ENCODE measurements at places on chromosomes 12 and 14.

DNA sequence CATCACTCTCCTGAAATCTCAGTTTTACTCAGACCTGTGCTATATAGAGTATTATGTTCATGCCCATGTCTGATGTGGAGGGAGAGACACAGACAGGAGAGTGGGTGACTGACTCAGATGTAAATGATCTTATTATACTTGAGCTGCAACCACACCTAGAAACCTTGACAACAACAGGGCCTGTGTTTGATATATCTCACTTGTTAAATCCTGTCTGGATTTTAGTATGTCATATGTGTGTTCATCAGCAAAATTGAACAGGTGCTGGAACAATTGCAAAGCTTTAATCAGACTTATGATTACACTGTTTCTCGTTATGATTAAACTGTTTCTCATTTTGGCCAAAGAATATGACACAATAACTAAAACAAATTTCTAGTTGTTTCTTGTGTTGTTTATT is 37.7 kb downstream of the DIP2B start:
- DNase-seq: no peak

GRCh38 chr12:32568228-32568627 is 110.9 kb upstream of the DNM1L start:
- no peak for DNase-seq

DNA sequence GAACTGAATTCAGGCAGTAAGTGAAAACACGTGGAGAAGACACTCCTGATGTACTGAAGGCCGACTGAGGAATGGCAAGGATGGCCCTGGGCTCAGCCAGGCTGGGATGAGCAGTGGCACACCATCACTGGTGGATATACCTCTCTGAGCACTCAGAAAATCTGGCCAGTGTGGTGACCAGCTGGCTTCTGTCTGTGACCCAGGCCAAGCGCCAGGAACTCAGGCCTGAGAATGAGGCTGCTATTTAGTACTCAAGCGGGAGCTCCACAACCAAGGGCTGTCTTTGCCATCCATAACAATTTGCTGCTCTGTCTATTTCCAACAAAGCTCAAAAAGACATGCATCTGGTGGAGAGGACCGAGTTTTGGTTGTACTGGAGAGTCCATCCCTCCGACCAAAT is 586.3 kb downstream of the BCL11B start:
- no peak for DNase-seq

GRCh38 chr12:115897729-115898128 is 379.8 kb downstream of the MED13L start:
- DNase-seq: no peak

- DNase-seq: no peak
Measured at GRCh38 chr14:23118506-23119362, at the start of gene CEBPE. Gene CEBPE (minus strand): TSS chr14:23119255. CDS start chr14:23119091, 164 bp downstream.

DNA sequence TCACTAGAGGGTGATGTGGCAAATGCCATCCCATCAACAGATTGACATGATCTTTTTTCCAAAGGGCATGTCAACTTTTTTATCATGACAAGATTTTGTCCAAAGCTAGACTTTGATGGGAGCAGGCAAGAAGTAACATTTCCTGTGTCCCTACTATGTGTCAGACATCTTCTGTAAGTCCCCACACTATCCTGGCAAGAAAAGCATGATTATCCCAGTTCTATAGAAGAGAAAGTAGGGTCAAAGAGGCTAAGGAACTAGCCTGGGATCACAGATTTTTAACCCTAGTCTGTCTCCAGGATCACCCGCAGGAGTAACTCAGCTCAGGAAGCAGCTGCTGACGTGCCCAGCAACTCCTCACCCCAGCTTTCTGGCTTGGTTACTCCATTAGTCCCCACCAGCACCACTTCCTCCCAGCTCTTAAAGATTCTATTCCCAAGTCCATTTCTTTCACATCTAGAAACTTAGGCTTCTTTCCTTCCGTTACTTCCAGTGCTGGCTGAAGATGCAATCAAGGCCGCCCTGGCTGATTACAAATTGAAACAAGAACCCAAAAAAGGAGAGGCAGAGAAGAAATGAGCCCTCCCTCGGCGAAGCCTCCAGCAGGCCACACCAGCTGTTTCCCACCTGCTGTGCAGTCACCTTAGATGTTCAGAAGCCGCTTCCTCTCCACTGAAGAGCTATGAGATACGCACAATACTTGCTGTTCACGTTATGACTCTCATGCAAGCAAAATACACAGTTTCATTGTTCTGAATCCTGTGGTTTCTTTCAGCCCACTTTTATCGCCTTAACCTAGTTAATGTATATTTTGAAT is 6.2 kb downstream of the ISCU start:
- DNase-seq: no peak

GRCh38 chr12:106871477-106871876 is 84.2 kb upstream of the TMEM263 start:
- DNase-seq: no peak

DNA sequence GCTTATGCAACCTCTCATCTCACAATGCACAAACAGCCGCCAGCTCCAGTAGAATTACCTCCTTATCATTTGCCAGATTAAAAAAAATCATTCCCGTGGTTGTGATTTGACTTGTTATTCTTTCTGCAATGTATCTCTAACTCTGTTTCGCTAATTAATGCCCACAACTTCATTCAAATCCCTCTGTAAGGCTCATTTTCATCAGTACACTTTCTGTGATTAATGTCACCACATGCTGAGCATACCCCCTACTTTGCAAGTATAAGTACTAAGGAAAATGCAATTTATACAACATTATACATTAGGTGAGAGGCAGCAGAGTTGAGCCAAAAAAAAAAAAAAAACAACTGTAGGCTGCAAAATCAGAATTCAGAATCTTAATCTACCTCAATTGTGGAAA is 166.0 kb downstream of the FSCB start:
- no peak for DNase-seq

Data from mucosa of gallbladder (tissue), 1 donor.